Renal pelvis (tissue), 12 donors: ENCODE measurements at places on chromosomes 4 and X. TPM values are rescaled to one million over a fixed set of nuclear protein-coding genes. Genes with fewer than 3 reads are reported as not detected.

Gene CENPC
- 27.9 TPM for polyA plus RNA-seq

- DNase-seq: no peak
Observed at GRCh38 chr4:31080887-31081286, 360.7 kb downstream of the PCDH7 start.

Gene SPANXN3
- not detected for polyA plus RNA-seq

GRCh38 chr4:39792529-39792928 is 94.6 kb downstream of the UBE2K start:
- DNase-seq: no peak

- DNase-seq: no peak
Observed at GRCh38 chr4:100016191-100016590, 66.1 kb upstream of the H2AZ1 start.

Gene TRIM60
- not detected for polyA plus RNA-seq

DNA sequence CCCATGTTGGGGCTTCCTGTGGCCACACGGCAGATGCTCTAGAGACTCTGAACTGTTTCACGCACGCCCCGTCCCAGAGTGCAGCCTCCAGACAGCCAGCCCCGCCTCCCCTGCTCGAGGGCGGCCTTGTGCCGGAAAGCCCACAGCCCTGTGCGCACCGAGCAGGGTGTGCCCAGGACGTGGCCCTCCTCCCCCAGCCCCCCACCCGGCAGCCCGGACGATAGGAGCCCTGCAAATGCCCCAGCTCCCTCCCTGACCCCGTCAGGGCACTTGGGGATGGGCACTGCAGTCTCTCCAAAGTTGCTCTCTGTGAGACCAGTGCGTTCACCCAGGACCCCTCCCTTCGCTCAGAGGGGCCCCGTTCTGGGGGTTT is 37.3 kb downstream of the ADRA2C start:
- no peak for DNase-seq

Gene ALPK1
- 17.0 TPM for polyA plus RNA-seq

Gene MAGED4B
- 85.4 TPM for polyA plus RNA-seq

GRCh38 chr4:21882051-21882839 is 66.3 kb downstream of the KCNIP4 start:
- DNase-seq: no peak

Gene NHS
- 15.2 TPM for polyA plus RNA-seq
